Foreskin melanocyte (primary cell): ENCODE measurements at places on chromosomes 2 and 18.
A peak's percentile ranks its signal among the peaks of the same experiment; 100 is the strongest.

DNA sequence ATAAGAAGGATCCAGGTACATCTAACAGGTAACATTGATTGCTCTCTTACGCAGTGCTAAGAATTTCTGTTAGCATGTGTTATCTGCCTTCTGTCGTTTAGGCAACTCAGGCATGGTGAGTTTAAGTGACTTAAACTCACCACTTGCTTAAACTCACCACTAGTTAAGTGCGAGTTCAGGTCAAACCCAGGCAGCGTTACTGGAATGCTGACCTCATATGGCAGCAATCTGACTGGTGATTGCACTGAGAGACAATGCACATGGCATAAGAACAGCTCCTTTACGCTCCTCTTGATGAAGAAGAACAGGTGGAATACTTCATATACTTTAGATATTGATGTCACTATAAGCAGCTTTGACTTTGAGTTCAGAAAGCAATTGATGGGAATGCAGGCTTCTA, 954.1 kb downstream of the SOCS6 start:
- no peak for DNase-seq

- DNase-seq: peak; percentile 68
Observed at GRCh38 chr2:241271706-241272302, 43.7 kb downstream of the HDLBP start.

DNA sequence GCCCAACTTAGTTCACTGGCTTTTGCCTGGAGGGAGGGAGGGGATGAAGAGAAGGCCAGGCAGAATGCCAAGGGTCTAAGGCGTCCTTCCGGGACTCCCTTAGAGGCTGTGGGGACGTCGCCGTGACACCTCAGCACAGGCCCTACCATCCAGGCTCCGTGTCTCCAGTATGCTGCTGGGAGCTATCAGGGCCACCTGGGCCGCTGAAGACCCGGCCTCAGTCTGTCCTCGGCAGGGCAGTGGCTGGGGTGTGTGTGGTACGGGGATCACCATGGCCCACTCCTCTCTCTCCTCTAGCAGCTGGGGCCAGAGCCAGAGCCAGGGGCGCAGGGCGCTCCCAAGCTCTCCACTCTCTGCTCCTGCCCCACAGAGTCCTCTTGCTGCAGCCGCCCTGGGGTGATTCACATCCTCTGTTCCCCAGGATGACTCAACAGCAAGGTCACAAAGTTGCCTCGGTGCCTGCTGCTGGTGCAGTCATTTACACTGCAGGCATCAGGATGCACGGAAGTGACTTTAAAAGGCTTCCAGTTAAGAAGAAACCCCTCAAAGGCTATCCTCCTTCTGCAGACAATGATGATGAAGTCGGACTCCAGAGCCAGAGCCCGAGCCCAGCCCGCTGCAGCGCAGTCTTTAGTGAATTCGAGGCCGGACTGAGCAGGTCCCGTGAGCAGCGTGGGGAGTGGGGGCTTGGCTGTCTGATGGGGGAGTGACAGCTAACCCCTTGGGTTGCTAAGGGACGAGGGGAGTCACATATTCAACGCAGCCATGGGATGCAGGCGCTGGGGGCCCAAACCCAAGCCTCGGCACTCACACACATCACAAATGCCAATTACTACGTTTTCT, 31.9 kb downstream of the SNORC start:
- peak; percentile 22 for DNase-seq

GRCh38 chr2:197717863-197718262, 12.7 kb downstream of the MARS2 start:
- no peak for DNase-seq

GRCh38 chr2:200575957-200576356, 9.9 kb upstream of the AOX1 start:
- DNase-seq: no peak

- DNase-seq: no peak
Observed at GRCh38 chr2:237411683-237412423, 2.1 kb downstream of the COL6A3 start.

DNA sequence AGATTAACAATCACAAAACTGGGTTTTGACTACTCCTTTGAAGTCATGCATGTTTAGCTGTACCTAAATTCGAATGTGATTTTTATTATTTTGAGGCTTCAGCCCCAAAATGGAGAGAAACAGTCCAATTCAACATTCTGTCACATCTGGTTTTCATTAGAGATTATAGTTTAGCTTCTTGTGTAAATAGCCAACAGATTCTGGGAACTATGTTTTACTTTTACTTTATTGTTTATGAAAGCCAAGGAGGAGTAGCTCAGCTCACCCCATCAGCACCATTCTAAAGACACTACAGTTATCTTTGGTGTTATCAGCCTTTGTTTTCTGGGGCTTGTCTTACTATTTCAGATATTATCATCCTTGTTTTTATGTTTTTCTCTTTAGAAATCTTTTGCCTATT, 465.0 kb upstream of the CWC22 start:
- no peak for DNase-seq

DNA sequence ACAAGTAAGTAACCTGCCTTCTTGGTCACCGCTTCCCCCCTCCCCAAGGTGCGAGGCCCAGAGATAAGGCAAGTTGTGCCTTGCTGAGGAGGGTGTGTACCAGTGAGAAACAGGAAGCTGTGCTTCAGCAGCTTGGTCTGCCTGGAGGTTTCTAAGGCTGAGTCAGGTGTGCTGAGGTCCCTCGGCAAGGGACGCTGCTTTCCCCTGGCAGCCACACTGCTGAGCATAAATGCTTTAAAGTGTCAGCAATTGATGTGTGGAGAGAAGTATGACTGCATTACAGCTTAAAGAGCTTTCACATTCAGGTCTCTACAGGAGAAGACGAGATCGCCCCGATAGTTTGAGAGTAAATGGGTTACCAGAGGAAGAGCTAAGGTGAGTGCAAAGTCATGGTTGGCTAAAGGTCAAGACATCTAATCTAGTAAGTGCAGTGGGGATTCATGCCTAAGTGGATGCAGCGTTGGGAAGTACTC, 86.9 kb downstream of the LIMS1 start:
- no peak for DNase-seq

- no peak for DNase-seq
Observed at GRCh38 chr2:178531168-178531567, 50.9 kb downstream of the PLEKHA3 start.

DNA sequence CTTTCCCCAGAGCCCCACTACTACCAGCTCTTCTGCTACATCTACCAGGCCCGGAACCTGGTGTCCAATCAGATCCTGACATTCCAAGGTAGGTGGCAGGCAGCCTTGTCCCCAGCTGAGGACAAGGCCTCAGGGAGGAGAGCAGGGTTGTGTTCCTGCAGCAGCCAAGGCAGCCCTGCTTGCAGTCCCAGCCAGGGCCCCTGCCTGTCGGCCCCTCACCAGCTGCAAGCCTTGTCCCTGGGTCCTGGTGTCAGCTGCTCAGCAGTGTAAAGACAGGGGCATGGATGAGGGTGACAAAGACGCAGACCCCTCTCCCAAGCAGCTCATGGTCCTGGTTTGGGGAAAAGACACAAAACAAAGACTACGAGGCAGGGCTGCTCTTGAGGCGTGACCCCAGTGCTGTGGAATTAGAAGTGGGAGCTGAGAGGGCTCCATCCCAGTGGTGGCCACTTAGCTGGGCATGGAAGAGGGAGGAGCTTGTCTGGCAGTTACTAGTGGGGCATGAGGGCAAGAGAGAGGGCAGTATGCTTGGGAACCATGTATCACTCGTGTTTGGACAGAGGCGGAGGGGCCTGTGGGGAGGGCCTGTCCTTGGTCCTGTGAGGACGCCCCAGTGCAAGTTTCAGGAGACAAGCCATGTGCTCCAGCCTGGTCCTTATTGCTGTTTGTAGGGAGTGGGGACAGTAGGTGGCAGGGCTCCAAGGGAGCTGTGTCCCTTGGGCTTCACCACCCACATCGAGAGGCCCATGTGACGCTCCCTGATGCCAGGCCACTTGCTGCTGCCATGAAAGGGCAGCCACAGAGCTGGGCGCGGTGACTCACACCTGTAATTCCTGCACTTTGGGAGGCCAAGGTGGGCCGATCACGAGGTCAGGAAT, 47.5 kb downstream of the LMAN2L start:
- DNase-seq: no peak

GRCh38 chr2:239661334-239662312, 260.8 kb upstream of the HDAC4 start:
- DNase-seq: no peak

- DNase-seq: no peak
Observed at GRCh38 chr2:39094717-39095363, 26.0 kb downstream of the SOS1 start.

DNA sequence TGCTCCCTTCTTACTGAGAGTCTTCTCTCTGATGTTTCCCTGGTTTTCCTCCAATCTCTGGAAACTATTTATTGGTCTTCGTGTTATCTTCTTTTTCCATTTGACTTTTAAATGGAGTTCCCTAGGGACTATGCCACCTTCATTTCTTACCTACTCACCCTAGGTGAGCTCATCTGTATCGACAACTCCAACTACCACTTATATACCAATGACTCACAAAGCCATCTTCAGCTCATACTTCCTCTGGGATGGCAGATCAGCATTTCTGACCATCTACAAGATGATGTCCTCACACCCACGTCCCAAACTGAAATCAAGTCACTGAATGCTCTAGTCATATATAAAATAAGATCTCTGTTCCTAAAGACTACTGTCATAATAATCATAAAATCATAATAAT, 40.6 kb downstream of the CFAP210 start:
- no peak for DNase-seq

GRCh38 chr2:95017071-95017501, 8.4 kb upstream of the MAL start:
- no peak for DNase-seq

GRCh38 chr2:189291460-189291859, 111.9 kb upstream of the COL5A2 start:
- no peak for DNase-seq

DNA sequence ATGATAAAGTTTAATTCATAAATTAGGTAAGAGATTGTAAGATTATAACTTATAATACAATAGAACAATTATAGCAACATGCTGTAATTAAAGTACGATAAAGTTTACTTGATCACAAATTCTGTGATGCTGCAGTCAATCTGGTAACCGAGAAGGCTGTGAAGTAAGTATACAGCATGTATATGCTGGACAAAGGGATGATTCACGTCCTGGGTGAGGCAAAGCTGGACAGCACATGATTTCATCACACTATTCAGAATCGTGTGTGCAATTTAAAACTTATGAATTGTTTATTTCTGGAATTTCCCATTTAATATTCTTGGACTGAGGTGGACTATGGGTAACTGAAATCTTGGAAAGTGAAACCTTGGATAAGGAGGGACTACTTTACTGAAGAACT, 522.2 kb upstream of the CNTNAP5 start:
- peak; percentile 77 for DNase-seq
